Stimulated activated CD4-positive, alpha-beta T cell treated with anti-CD3 and anti-CD28 coated beads, Interleukin-1b, Interleukin-23, amount 100 ng/mL, for 48 hours (primary cell): ENCODE measurements at places on chromosomes 1 and 21.

DNA sequence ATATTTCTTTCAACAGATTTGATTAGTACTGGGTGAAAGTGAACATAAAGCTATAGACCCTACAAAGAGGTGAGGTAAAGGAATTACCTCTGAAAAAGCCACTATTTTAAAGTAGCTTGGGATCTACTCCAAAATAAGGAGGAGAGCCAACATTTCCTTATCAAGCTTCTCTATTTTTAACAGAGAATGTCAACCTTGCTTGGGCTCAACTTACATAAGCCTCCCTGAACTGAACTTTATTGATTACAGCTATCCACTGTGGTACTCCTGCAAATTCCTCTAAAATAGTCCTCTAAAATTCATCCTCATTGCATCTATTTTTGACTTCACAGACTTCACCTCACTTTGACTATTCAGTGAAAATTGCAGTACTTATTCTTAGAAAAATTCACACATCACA is 10.3 kb downstream of the ZNHIT6 start:
- DNase-seq, result no peak

DNA sequence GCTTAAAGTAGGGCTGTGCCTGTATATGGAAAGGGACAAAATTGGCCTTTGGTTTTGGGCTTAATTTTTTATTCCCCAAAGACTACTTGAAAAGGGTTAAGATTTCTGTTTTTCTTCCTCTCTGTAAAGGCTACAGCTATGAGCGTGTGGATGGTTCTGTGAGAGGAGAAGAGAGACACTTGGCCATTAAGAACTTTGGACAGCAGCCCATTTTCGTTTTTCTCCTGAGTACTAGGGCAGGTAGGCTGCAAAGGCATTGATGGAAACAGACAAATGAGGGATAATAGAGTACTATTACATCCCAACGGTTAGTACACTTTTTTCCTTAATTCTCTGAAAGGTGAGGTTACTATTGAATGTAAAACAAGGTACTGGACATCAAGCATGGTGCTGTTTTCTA is 29.6 kb downstream of the CHD1L start:
- DNase-seq, result no peak

- DNase-seq, result no peak
Observed at GRCh38 chr1:28965271-28965870, 51.0 kb downstream of the EPB41 start.

DNA sequence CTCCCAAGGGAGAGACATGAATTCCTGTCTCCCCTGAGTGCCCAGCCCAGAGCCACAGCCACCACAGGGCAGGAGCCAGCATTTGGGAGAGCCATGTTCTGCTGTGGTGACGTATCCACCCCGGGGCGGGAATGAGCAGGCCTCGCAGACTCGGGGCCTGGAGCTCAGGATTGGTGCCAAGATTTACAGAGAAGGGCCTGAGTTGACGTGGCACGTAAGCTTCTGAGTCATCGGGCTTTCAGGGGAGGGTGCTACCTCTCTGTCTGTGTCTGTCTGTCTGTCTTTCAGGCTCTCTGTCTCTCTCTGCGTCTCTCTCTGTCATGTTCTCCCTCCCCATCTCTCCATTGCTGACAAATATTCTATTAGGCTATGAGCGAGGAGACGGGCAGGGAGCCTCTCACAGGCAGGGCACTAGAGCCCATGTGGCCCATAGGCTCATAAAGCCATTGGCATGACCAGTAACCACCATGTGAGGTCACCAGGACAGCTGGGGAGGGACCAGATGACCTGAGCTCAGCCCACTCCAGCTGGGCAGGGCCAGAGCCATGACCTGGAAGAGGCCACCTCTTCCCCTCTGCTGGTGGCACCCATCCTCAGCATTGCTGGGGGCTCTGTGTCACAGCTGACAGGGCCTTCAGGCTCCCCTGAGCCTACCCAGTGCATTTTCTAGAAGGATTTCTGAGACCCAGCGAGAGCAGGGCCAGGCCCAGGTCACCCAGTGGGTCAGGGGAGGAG is 300.0 kb upstream of the VAMP3 start:
- peak; percentile 6 for DNase-seq

DNA sequence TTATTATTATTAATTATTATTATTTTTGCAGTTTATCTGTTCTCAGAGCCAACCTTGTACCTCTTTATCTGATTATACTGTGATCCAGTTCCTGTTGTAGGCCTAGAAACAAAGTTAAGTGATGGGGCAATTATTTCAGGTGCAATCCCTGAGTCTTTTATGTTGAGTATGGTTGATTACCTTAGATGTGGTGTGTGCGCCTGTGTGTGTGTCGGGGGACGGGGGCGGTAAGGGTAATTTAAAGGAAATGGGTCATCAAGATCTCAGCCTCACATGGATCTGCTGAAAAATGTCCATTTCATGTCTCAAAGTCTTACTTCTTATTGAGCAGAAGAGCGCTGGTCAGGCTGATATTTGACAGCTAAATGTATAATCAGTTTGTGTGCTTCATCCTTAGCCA is 7.8 kb upstream of the OR10T2 start:
- no peak for DNase-seq

GRCh38 chr1:16246961-16247360 is 10.0 kb upstream of the CPLANE2 start:
- no peak for DNase-seq

GRCh38 chr1:179973198-179974110 is 18.8 kb downstream of the CEP350 start:
- no peak for DNase-seq

GRCh38 chr1:219587401-219587800 is 25.5 kb downstream of the ZC3H11B start:
- DNase-seq, result no peak

DNA sequence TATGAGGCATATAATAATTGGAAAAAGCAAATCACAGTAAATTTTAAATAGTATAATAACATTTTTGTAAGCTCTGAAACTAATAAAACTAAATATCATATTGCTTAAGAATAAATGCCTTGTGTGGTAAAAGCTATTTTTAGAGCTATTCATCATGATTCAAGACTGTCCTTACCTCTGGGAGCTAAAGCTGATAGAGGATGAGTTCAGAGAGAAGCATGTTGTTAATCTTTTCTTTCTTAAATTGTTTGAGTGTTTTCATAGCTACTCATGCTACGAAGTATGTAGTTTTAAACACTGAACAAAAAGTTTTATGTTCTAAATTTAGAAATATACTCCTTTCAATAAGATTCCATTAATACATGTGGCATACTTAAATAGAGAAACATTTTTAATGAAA is 30.5 kb downstream of the IFI16 start:
- no peak for DNase-seq

GRCh38 chr1:80211691-80212380 is 1205.3 kb upstream of the ADGRL4 start:
- no peak for DNase-seq

GRCh38 chr1:204136814-204137213 is 15.0 kb downstream of the ETNK2 start:
- DNase-seq, result no peak

GRCh38 chr1:1540090-1540817 is at the start of gene TMEM240:
TMEM240 (minus strand) TSS chr1:1540624; CDS start chr1:1540346, 278 bp downstream.
- peak; percentile 62 for DNase-seq

DNA sequence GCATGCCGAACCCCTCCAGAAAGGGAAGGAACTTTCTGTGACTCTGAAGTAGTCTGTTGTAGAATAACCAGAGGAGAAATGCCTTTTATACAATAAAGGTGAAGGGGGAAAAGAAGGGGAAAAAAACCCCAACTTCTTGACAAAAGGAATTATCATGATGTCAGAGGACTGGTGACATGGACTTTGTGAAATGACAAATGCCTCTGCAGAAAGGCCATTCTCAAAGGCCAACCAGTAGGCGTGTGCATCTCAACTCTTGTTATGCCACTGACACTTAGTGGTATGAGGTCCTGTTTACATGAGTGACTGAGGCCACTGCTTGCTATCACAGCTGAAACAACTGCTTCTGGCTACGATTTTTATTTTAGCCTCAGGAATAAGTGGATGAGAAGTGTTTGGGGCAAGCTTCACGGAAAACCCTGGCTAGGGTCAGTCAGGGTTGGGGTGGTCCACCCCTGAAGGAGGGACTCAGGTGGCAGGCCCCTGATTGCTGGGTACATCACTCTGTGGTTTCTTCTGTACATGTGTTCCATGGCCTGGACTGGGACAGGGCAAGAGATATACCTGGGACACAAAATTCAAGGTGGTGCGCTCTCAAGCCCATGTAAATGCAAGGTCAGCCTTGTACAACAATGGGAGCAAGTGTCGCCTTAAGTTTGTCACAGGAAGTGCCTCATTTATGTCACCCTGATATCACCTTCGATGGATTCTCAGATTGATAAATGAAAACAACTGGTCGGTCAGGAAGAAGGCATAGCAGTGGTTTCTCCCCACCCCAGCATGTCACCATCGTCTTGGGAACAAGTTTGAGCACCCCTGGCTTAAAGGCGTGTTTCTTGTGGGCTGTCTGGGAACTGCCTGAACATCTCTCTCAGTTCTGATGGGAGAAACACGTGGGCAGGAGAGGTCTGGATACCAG is 12.4 kb downstream of the RUNX1 start:
- DNase-seq, result no peak

DNA sequence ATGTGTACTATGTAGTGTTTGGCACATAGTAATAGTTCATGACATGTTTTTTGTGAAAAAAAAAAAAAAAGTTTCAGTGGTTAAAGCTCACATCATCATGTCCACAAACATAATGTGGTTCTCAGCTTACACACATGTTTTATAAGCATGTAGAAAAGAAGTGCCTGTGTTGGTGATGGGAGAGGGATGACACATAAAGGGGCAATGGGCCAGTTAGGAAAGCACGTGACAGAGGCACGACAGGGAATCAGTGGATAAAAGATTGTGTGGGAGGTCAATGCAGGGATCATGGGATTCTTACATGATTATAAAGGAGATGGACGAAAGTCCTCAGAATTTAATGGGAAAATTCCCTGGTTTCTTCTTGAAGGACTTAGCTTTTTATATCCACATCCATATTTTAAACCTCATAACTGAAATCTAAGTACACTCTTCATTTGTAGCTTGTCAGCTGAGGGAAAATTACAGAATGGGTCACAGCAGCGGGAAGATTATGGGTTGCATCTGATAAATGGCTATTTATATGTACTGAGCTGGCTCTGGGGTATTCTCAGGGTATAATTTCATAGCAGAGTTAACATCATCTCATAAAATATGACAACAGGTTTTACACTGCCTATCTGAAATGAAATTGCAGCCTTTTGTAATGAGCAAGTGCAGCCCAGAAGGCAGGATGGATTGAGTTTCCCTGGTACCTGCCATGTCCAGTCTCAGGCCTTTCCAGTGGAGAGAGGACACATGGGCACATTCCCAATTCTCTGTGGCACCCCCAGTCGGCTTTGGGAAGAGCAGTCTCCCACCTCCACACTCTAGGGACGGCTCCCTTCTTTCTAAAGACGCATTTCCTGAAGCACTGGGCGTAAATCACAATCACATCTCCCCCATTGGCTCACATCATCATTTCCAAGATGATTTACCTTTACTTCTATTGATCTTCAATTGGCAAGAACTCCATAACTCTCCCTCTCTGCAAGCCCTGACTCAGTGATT is 42.3 kb upstream of the NHLH2 start:
- DNase-seq, result no peak

DNA sequence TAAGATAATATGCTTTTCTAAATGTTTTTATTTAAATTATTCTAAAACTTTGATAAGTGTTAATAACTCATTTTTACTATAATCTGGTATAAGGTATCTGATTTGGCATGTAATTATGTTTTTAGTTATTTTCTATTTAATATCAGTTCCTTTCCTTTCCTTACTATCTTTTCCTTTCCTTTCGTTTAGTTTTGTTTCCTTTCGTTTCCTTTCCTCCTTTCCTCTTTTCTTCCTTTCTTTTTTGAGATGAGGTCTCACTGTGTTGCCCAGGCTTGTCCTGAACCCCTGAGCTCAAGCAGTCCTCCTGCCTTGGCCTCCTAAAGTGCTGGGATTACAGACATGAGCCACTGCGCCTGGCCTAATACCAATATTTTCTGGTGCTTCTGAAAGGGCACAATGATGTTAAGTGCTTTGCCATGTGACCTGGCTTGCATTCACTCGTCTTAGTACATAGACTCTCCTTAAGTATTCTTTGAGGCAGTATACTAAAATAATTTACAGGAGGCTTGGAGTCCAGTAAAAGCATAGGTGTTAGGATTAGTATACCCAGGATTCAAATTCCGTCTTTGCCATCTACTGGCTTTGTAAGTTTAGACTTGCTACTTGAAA is 18.7 kb downstream of the MIER1 start:
- no peak for DNase-seq

GRCh38 chr1:174818014-174818616 is 181.6 kb upstream of the CACYBP start:
- no peak for DNase-seq

DNA sequence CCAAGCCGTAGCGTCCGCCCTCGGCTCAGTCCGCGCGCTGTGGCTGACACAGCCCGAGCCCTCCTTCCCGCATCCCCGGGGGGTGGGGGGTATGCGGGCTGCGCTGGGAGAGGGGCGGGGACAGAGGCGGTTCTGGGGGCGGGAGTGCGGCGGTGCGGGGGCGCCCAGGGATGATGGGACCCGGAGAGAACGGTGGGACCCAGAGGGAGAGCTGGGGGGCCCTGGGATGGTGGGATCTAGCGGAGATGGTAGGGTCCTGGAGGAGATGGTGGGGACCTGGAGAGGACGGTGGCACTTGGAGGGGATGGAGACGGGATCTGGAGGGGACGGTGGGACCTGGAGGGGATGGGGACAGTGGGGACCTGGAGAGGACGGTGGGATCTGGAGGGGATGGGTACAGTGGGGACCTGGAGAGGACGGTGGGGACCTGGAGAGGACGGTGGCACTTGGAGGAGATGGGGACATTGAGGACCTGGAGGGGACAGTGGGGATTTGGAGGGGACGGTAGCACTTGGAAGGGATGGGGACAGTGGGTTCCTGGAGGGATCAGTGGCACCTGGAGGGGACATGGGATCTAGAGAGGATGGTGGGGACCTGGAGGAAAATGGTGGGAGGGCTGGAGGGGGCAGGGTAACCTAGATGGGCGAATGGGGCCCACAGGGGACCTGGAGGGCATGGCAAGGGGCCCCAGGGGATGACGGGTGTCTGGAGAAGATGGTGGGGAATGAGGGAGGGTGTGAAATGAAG is 477 bp downstream of the SNAP47 start:
- DNase-seq, result no peak

DNA sequence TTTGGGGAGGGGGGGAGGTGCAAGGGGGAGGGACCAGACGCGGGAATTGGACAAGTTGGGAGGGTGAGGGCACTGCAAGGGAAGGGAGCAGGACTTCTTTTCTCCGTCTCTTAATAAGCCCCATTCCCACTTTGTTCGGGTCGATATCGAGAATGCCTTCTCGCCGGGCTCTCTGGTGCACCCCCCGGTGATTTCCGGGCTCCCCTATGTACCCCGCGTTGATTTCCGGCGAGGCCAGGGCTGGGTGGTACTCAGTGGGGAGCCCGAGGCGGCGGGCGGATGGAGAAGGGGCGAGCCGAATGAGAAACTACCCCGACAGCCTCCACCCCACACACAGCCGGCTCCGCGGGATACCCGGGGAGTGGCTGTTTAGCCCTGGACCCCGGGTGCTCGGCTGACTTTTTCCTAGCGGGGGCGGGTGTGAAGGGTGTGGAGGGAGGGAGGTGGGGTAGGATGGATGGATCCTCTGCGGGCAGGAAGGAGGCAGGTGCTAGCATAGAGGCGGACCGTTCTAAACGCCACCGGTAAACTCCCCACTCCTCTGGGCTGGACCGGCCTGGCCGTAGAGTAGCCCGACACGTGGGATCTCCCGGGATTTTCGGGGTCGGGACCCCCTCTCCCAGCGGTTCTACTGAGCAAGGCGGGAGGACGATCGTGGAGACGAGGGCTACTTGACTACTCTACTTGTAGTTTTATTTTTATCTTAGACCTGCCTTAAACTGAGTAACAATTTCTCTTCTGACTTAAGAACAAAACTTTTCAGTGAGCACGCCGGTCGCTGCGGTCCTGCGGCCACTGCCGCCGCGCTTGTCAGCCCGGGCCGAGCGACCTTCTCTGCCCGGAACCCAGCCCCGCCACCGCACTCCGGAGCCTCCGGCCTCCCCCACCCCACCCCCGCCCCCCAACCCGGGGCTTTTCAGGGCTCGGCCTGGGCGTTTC is 1.0 kb downstream of the RNF220 start:
- DNase-seq, result peak; percentile 8
